ENCODE measurements at places on chromosomes 12 and 14.

- no peak for DNase-seq
These were observed 827 bp downstream of the ALDH2 start for GRCh38 chr12:111767362-111768158.

DNA sequence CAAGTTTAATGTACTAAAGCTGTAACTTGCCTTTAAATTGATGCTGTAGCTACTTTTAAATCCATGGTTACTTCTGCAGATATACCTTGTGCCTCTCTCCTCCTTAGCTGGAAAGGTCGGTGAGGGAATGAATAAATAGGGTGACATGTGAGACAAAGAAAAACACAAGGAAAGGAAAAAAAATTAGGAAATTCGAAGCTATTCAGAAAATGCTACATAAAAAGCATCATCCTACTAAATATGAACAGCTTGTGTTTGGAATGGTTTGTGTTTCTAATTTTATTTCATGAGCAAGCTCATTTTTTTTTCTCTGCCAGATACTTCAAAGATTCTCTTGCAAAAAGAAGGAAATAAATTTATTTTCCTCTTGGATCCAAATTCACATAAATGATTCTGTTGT lies 186.3 kb upstream of the NUDT4 start:
- no peak for DNase-seq

DNA sequence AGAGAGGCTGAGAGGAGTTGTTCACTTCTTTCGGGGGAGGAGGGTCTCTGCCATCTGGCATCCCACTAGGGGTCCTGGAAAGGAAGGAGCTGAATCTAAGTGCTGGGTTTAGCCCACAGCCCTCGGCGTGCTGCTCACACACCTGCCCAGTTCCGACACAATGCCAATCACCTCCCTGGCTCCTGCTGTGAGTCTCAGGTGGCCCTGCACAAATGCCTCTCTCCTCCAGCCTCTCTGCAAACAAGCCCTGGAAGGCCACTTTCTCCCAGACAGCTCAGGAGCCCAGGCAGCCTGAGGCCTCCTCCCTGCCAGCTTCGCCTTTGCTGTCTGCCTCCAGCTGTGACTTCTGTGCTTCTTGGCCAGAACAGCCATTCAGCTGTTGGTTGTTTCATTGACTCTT lies 51.2 kb downstream of the SMIM41 start:
- DNase-seq: no peak

DNA sequence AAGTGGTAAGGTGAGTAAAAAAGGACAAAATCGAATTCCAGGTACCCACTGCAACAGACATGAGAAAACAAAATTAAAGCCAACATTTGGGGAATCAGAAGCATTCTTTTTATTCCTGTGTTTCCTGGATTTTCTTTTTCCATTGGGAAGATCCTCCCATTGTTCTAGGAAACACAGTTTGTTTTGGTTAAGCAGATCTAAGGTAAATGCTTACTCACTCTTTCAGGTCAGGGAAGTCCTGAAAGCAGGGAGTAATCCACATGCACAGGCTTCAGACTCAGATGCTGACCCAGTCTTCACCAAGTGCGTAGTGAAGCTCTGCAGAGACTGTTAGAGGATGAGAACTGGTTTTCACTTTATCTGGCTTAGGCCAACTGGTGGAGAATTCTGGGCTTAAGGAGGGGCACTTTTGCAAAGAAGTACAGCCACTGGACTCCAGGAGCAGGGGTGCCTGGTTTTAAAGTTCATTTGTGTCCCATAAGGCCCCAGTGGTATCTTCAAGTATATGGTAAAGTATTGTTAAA lies 57.7 kb downstream of the RPAP3 start:
- no peak for DNase-seq

- DNase-seq: peak; percentile 87
These were observed 18.7 kb downstream of the DAD1 start for GRCh38 chr14:22570132-22570949.

GRCh38 chr14:67952786-67953185 lies 133.2 kb downstream of the RAD51B start:
- no peak for DNase-seq

DNA sequence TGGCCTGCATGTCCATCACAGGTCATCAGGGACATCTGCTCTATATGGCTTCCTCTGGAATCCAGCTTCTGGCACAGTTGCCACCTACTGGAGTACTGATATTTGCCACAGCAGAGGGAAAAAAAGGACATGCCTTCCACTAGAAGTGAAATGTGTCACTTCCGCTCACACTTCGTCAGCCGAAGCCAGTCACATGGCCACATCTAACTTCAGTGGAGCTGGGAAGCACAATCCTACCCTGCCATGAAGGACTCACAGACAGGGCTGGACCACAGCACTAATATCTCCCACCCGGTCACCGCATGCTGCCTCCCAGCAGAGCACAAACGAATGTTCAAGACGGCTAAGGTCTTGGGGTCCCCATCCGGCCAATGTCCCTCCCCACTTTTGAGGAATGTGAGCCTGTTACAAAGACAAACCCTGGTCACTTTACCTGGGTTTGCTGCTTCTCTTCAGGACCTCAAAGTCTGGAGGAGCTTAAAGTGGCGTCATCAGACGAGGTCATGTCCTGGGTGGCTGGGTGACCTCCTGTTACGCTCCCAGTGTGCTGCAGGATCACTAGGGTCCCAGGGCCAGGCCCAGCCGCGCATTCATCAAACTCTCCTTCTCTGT lies 98.6 kb downstream of the GCH1 start:
- DNase-seq: no peak

DNA sequence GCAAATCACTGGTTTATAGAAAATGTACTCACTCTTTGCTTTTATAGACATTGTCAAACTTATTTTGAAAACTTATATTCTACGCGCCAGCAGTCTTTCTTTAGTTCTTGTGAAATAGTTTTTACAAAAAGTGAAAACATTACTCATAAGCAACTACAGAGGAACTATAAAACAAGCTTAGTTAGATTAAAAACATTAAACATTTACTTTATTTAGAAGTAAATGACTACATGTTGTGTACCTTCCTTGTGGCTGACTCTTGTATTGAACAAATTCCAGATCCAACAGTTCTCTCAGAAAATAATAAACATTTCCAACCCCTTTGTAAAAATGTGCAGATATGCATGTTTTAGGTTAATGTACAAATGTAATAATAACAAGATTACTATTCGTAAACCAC lies 198.5 kb downstream of the SOX5 start:
- DNase-seq: no peak

DNA sequence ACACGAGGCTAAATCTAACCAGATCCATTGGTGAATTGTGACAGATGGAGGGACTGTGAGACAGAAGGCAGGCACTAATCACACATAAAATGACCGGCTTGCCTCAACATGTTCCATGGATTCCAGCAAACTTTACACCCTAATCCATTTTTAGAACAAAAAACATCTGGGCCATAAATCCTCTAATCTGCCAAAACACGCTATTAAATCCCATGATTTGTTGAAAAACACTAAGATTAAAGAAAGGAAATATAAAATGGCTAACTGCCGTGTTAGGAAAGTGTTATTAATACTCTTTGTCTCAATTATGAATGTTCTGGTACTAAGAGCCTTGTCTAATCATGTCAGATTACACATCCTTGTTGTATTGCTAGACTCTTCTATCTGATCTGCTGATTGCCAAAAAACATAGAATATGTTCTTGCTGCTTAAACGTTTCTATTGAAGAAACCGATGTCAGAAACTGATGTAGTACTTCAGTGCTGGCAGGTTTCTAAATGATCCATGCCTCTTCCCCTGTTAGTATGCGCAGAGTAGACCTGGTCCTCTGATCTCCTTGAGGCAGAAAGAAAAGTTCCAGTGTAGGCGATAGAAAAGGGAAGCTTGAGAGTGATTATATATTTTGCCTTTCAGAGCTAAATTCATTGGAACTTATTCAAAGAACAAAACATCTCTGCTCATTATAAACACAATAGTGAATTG lies 384.9 kb downstream of the SOX5 start:
- no peak for DNase-seq

DNA sequence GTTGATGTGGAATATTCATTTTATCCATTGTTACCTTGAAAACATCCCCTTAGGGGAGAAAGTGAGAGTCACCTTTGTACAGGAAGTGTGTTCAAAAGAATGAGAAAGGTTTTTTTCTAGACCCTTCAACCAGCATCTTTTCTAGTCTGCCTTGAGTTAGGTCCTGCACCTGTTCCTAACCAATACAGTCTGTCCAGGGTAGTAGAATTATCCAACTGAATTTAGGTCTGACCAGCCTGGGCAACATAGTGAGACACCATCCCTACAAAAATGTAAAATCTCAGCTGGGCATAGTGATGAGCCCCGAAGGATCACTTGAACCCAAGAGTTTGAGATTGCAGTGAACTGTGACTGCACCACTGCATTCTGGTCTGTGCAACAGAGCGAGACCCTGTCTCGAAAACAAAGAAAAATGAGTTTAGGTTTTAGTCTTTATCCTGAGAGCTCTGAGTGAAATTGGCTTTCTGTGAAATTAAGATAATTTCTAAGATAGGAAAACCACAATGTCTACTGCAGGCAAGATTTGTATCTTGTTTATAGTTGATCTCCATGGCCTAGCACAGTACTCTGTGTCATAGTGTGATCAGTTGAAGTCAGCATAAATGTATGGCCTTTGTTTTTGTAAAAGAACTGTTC lies 25.2 kb downstream of the ARHGAP5 start:
- DNase-seq: no peak

- DNase-seq: no peak
These were observed 154.5 kb downstream of the EGLN3 start for GRCh38 chr14:33796356-33796755.

- no peak for DNase-seq
These were observed 9.5 kb downstream of the HHIPL1 start for GRCh38 chr14:99654235-99654985.

DNA sequence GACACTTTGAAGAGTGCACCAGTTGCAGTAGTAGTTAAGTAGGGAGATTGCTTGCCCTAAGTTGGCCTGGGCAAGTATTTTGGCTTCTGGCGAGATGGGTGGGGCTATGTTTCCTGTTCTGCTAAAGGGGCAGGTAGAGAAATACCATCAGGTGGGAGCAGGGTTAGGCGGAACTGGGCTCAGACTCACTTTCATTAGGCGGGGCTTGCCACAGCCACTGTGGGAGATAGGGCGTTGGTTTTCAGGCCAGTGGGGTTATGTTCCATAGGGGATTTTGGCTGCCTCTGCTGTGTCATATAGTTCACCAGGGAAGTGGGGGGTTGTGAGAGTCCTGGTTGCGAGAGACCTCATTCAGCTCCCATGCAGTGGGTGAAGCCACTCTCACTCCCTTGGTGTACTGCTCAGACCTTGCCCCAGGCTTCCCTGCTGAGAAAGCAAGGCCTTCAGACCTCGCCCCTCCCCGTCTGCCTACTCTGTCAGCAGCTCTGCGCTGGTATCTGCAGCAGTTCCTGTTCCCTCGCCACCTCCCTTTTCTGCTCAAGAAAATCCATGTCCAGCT lies 43.3 kb downstream of the AEBP2 start:
- no peak for DNase-seq

DNA sequence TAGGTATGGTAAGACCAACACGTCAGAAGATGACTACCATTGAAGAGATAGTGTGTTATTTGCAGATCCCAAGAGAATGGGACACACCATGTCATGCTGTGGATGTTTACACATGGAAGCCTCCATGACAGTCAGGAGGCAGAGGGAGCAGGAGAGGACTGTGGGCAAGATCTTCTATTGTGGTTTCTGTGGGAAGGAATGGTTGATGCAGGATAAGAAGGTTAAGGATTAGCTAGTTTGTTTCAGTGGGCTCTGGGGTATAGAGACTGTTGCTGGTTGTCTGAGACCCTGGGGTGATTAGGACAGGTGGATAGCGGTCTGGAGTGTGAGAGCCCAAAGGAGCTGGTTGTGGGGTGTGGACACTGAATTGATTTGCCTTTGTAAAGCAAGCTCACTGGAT lies 23.3 kb downstream of the TAS2R7 start:
- no peak for DNase-seq

DNA sequence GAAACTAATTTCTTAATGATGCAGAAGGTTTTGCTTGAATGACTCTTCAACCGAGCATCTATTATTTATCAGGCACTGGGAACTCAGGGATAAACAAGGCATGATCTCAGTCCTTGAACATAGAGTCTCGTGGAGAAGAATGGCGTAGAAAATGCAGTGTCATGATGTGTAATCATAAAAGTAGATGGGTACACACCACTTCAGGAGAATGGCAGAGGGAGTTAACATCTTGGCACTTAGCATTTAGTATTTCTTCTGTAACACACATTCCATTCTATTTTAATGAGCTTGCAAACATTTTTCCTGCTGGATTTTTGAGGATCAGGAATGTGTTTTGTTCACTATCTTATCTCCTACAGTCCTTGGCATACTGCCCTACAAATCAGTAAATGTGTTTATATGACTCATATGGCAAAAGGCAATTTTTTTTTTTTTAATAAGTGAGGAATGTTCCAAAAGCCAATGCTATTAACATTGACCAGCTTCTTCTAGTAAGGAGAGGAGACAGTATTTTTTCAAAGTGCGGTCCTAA lies 3.8 kb downstream of the TXNRD1 start:
- no peak for DNase-seq

GRCh38 chr12:53500142-53500775 lies 824 bp upstream of the TARBP2 start:
- DNase-seq: no peak

GRCh38 chr12:120741476-120742421 lies 16.1 kb downstream of the ACADS start:
- no peak for DNase-seq

- DNase-seq: no peak
These were observed 1.4 kb downstream of the HSP90AA1 start for GRCh38 chr14:102085488-102085887.

DNA sequence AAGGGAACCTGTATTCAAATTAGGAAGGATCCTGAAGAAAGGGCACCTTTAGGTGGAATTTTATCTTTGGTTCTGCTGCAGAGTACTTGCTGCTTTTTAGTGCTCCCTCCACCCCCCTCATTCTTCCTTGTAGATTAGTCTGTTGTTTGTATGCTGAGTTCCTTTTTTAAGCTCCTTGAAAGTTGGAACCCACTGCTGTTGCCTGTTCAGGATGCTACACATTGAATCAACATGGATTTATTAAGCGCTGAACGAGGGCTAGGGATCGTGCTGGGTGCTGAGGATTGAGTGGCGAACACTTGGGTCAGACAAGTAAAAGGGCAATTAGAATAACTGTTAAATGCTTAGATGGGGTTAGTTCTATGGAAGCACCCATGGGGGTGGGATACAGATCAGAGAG lies 884 bp upstream of the AMN1 start:
- no peak for DNase-seq

DNA sequence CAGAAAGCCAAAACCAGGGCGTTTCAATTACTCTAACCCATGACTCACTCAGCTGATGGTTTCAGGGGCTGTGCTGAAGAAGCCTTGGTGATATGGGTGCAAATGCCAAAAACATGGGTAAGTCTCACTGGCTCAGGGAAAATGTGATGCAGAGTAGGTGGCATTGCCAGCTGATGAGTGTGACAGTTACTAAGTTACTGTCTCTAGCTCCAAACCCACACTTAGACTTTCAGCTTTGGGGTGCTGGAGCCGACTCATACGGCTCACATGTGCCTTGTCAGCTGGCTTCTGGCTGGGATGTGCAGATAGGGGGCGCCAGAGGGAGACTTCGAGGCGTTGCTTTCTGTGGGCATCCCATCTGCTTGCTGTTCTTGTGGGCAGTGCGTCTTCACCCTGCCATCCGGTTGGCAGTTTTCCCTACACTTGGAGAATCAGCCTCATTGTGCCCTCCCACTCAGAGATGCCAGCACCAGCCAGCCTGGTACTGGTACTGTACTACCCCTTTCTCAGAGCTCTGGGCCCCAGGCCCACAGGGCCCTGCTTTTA lies 11.1 kb upstream of the KRT7 start:
- no peak for DNase-seq
